ENCODE measurements at places on chromosomes 11 and 22. TPM values are rescaled to one million over a fixed set of nuclear protein-coding genes. Genes with fewer than 3 reads are reported as not detected.

MFRP gene
- total RNA-seq: not detected

ARHGEF12 gene
- total RNA-seq: 27.3 TPM

MYEOV gene
- total RNA-seq: 0.11 TPM

SMTNL1 gene
- not detected for total RNA-seq

FGF4 gene
- not detected for total RNA-seq

OR6A2 gene
- total RNA-seq: 0.05 TPM

TSPAN18 gene
- total RNA-seq: not detected

SYT9 gene
- not detected for total RNA-seq

ATG16L2 gene
- 4.6 TPM for total RNA-seq

RBMXL2 gene
- total RNA-seq: not detected

MGAT3 gene
- total RNA-seq: 0.98 TPM

OR51E2 gene
- total RNA-seq: not detected

GGTLC3 gene
- not detected for total RNA-seq

ADM2 gene
- 1.1 TPM for total RNA-seq

APOL5 gene
- not detected for total RNA-seq

ARHGAP20 gene
- not detected for total RNA-seq

TYR gene
- total RNA-seq: 1,340 TPM

SYT8 gene
- not detected for total RNA-seq

MOGAT2 gene
- total RNA-seq: not detected

SRPRA gene
- total RNA-seq: 124 TPM

Measured in SK-MEL-5 (cell line).